ENCODE measurements at places on chromosomes 7 and 10.

DNA sequence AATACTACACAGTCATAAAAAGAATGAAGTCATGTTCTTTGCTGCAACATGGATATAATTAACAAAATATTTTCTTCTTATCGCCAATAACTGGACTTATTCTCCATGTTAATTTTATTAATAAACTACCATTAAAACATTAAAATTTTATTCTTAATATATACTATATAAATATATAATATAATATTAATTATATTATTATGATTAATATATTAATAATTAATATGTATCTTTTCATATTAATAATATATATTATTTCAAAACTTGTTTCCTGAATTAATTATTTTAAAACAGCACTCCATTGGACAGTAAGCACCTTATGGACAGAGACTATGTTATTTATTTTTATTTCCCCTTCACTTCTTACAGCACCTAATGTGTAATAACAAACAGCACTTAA, 182.8 kb downstream of the ARL4A start:
- no peak for DNase-seq

DNA sequence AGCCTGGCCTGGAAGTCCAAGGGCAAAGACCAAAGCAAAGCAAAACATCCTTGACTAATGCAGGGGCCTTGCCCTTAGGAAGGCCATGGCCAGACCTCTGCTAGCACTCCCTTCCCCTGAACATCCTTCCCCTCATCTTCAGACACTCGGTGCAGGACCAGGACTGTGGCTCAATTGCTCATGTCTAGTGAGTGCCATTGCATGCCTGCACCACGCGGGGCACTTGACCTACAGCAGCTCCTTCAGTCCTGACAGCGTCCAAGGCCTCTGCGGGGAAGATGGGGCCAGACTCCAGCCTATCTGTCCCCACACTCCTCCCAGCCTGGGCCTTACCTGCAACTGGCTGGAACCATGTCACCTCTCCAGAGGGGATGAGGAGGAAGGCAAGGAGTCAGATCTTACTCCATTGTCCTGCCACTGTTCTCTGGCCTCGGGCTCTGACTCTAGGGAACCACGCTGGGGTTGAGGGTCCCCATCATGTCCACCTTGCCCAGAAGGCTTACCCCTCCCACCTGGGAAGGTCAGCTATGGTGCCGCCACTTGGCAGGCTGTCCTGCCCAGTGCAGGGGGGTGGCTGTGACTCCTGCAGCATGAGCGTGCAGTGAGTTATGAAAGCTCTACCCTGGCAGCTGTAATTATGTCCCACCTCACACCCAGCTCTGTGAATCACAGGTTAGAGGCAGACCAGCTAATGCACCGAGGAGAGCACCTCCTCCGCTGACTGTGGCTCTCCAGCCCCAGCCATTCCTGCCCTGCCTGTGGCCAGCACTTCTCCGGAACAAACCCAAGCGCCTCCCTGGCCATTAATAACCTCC, 16.1 kb downstream of the DRGX start:
- no peak for DNase-seq

DNA sequence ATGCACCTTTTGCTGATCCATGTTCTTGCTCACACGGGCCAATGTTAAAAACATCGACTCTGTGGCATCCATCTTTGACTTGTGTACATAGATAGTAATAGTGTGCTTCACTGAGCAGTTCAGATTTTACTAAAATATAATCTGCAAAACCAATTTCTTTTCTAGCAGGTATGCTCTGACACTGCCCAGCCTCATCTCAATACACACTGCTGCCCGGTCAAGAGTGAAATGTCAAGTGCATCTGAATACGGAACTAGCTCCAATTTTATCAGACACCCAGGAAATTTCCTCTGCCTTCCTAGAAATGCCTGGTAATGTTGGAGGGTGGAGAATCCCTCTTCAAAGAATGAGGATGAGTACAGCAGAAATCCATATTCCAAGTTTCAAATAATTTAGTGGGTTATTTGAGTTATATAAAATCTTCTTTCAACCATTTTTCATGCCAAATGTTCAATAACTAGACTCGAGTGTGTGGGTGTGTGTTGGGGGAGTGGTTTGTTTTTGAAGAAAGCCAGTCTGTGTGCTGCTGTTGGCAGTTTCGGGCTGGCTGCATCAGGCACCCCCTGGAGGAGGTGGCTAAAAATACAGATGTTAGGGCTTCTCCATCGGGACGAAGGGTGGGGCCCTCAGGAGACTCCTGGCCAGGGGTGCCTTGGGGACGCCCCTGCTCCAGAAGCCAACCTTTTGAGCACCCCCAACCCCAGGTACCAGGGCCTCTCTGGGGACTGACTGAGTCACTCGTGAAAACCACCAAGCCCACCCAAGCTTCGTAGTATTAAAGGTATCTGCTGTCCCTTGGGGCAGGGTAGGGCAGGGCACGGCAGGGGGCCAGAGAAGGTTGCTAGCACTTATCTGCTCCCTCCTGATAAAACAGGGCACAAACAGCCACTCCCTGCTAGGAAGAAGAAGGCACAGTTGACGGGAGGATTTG, 15.4 kb downstream of the CTBP2 start:
- DNase-seq = peak; percentile 33

DNA sequence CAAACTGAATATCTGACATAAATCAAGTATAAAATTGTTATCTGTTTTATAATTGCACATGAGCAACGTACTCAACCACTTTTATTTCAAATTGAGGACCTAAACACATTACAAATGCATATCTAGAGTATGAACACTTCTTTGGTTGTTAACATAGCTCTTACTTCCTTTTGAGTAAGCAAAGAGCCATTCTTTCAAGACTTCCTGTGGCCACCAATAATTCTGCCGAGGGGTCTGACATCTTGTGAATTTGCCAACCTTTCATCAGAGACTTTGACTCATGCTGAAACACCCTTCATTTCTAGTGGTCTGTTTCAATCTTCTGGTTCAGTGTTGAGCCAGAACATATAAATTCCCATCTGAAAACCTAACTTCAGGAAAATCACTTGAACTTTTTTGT, 59.4 kb downstream of the CDK14 start:
- DNase-seq = no peak

- no peak for DNase-seq
Measured at GRCh38 chr7:138465046-138465445, 5.0 kb downstream of the TRIM24 start.

DNA sequence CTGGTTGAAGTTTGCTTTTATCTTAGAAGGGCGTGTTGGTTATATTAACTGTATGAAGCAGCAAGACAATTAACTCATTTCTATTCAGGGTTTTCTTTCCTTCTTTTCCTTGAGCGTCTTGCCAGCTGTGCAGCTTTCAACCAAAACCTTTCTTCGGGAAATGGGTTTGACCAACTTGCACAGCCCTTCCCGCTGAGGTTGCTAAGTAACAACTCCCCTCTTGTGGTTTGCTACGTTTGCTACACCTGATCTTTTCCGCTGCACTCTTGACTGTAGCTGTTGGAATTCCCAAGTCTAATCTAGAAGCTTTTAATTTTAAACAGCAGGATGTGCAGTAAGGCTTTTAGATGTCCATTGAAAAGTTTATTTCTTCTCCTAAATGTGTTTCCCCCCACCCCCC, 116.9 kb downstream of the CDCA7L start:
- peak; percentile 6 for DNase-seq

GRCh38 chr10:65194555-65194954, 1673.4 kb downstream of the REEP3 start:
- DNase-seq = no peak

- no peak for DNase-seq
Measured at GRCh38 chr10:132928261-132928660, 14.1 kb downstream of the CFAP46 start.

- DNase-seq = peak; percentile 46
Measured at GRCh38 chr7:75889826-75890225, 11.0 kb downstream of the RHBDD2 start.

GRCh38 chr10:30088178-30088577, 28.8 kb upstream of the JCAD start:
- DNase-seq = no peak

GRCh38 chr7:25832456-25832855, 319.5 kb upstream of the NFE2L3 start:
- DNase-seq = no peak

- no peak for DNase-seq
Measured at GRCh38 chr10:87546210-87546609, 41.5 kb downstream of the MINPP1 start.

- no peak for DNase-seq
Measured at GRCh38 chr7:44852590-44852989, 4.7 kb upstream of the H2AZ2 start.

- DNase-seq = no peak
Measured at GRCh38 chr7:3895341-3896116, 594.5 kb downstream of the SDK1 start.

DNA sequence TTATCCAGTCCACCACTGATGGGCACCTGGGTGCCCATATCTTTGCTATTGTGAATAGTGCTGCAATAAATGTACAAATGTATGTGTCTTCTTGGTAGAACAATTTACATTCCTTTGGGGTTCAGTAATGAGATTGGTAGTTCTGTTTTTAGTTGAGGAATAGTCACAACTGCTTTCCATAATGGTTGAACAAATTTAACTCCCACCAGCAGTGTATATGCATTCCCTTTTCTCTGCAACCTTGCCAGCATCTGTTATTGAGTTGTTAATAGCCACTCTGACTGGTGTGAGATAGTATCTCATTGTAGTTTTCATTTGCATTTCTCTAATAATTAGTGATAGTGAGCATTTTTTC, 27.8 kb downstream of the COA1 start:
- DNase-seq = no peak

GRCh38 chr10:4240608-4241197, 455.7 kb upstream of the KLF6 start:
- no peak for DNase-seq
